Activated CD8-positive, alpha-beta memory T cell treated with anti-CD3 and anti-CD28 coated beads for 1 hour (primary cell): ENCODE measurements at places on chromosomes 6 and 20.

DNA sequence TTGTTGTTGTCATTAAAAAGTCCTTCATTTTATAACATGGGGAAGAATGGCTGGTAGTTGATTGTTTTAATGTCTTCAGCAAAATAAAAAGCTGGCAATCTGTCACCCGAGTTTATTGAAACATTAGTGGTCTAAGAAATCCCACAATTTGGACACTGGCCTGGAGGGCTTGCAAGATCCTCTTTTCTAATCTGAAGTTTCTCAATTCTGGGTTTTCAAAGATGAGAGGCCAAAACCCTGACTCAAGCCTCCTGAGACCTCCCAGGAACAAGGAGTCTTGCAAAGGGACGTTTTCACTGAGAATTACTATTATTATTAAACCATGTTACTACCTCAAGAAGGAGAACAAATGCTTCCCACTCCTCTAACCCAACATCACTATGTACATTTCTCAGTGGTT is 19.5 kb downstream of the MAP1LC3A start:
- no peak for DNase-seq

DNA sequence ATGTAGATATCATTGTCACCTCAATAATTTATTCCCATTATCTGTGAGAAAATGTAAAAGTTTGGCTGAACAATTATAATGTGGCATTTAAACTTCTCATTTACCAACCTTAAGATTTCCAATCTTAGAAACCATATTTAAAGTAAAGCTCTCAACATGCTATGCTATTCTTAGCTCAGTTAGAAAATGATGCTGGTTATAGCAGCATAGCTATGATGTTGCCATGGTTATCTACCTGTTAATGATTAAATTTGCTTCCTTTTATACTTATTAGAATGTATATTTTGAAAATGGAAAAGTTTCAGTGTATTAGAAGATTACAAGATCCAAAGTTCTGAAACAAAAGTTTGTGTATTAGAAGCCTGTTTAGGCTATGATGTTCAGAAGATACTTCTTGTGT is 110.1 kb downstream of the GPR63 start:
- no peak for DNase-seq

- no peak for DNase-seq
Measured at GRCh38 chr6:137240168-137240567, 21.0 kb upstream of the IFNGR1 start.

GRCh38 chr20:15063081-15063480 is 725.7 kb upstream of the FLRT3 start:
- DNase-seq = no peak

DNA sequence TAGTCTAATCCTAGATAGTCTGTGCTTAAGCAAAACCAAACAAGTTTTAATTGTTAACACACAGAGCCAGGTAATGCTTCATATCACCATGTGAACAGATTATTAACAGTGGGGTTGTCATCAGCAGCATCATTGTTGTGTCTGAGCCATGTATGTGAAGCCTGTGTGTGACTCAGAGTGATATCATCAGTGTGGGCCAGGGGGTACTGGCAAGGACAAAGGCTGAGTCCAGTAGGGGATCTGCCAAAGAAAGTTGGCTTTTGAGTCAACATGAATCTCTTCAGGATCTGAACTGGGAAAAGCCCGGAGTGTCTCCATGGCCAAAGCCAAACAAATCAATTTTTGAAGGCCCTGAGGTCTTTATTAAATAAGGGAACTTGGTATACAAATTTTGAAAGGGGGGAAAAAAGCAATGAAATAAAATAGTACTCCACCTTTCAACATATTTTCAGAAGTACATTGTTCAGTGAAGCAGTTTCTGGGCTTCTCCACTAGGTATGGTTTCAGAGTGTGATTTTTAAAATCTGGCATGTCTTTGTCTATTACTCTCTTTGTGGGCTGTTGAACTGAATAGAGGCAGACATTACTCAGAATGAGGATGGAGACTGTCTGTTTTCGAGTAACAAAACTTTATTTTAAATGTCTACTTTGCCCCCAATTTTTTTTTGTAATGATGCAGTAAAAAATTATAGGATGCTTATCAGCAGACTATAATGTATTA is 444.2 kb upstream of the JAG1 start:
- DNase-seq = no peak

- DNase-seq = no peak
Measured at GRCh38 chr6:16562498-16562897, 198.8 kb downstream of the ATXN1 start.

GRCh38 chr6:122872311-122872710 is 83.3 kb downstream of the SMPDL3A start:
- no peak for DNase-seq

GRCh38 chr6:109360281-109360680 is 22.0 kb downstream of the CD164 start:
- no peak for DNase-seq

DNA sequence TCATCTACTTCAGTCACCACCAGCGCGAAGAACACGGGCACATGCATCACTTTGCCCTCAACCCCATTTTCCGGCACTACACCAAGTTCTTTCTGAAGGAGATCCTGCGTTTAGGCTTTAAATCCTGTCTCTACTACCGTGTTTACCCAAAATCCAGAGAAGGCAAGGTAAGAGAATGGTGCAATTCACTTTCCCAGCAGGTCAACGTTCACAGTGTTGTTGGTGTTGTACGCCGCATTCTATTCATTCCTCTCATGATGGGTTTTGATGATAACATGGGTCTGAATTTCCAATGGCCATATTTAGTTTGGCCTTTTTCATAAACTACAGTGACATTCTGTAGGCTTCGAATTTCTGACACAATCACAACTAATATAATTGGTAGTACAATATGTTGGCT is 144.3 kb downstream of the CFAP61 start:
- no peak for DNase-seq

DNA sequence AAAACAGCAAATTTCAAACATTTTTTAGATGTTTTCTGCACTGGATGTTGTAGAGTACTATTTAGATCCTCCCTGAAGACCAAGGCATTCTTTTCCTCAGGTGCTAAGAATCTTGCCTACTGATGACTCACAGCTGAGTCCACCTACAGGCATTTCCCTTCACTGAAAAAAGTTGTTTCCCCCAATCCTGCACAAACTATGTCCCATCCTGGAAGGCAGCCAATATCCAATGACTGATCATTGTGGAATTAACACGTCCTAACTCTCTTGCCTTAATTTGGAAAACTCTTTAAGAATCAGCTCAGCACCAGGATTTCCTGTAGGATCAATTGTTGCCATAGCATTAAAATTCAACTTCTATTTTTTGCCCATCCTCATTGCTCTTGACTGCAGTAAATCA is 268.4 kb upstream of the IRAK1BP1 start:
- no peak for DNase-seq
